Left lung (tissue), 14 donors: ENCODE measurements at places on chromosomes 6 and 20. TPM values are rescaled to one million over a fixed set of nuclear protein-coding genes. Genes with fewer than 3 reads are reported as not detected.
A peak's percentile ranks its signal among the peaks of the same experiment; 100 is the strongest.

- H3K27ac ChIP-seq = no peak overlapping the region
- peak; percentile 70 for DNase-seq
- H3K4me1 ChIP-seq = no peaks in the 10 kb centered on the region
- no peaks in the 10 kb centered on the region for H3K36me3 ChIP-seq
- H3K4me3 ChIP-seq = no peak overlapping the region
These were observed 4.1 kb upstream of the C20orf204 start for GRCh38 chr20:64031822-64032314.

DNA sequence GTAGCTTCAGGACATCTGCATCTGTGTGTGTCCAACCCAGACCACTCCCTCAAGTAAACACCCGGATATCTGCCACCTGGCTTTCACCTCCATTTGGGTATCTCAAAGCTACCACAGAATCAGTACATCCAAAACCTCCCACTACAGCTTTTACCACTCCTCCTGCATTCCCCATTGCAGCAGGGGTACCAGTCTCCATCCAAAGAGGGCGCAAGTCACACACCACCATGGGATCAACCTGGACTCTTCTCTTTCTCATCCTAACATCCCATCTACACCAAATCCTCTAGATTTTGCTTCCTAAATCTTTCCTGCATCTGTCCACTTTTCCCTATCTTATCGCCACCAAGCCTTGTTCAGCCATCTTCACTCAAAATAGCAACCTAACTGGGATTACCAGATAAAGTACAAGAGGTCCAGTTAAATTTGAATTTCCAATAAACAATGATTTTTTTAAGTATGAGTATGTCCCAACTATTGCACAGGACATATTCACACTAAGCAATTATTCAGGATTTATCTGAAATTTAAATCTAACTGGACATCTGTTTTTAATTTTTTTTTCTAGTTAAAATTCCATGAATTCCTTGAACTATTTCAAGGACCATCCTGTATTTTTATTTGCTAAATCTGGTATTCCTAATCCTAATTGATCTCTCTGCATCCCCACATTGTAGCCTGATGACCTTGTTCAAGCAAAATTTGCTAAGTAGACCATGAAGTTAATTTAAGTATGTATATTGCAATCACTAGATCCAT lies 164.3 kb upstream of the MLN start:
- no peak overlapping the region for H3K27ac ChIP-seq
- H3K4me3 ChIP-seq = no peak overlapping the region
- H3K36me3 ChIP-seq = no peaks in the 10 kb centered on the region
- H3K4me1 ChIP-seq = no peaks in the 10 kb centered on the region

DNA sequence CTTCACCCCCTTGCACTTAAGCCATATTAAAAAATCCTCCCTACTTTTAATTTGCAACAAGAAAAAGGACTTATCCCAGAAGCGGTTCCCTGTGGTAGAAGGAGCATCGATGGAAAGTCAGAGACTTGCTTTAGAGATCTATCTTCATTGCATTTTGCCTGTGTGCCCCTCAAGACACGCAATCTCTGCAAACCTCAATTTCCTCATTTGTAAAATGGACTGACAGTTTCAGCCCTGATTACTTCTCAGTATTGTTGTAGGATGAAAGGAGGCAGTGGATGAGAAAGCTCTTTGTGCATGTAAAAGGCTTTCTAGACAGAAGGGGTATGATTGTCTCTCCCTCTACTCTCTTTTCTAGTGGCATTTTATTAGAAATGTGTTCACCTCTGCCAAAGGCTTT lies 410.2 kb downstream of the CDC5L start:
- no peak overlapping the region for H3K4me3 ChIP-seq
- no peak overlapping the region for H3K27ac ChIP-seq
- H3K27me3 ChIP-seq = no peaks in the 10 kb centered on the region
- H3K36me3 ChIP-seq = no peaks in the 10 kb centered on the region

GRCh38 chr6:12710921-12711320 lies 5.6 kb upstream of the PHACTR1 start:
- H3K4me1 ChIP-seq = no peaks in the 10 kb centered on the region
- H3K4me3 ChIP-seq = no peak overlapping the region
- H3K27ac ChIP-seq = no peak overlapping the region
- H3K27me3 ChIP-seq = peaks cover 18% of the 10 kb centered on the region

The UNC93A gene
- not detected for total RNA-seq

The CNBD2 gene
- total RNA-seq = 3.3 TPM

DNA sequence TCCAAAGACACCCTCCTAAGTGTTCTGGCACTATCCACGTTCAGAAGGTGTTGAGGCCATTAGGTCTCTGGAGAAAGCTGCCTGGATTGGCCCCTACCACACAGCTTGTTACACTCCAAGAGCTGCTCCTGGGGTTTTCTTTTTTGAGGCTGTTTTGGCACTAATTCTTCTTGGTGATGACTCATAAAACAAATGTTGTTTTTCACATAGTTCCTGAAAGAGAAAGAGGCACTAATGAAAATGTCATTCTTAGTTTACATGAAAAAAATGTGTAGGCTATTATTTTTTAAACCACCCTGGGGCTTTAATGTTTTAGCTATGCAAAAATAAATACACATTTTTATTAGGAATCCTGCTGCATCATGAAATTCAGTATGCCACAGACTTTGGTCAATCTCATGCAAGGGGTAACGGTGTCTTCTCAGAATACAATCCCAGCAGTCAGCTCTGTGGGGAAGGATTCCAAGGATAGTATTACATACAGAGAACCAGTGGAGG lies 38.1 kb downstream of the TBPL1 start:
- H3K27ac ChIP-seq = peak overlapping the region; percentile 23
- no peaks in the 10 kb centered on the region for H3K27me3 ChIP-seq
- DNase-seq = no peak
- H3K4me1 ChIP-seq = no peaks in the 10 kb centered on the region
- peaks cover 11% of the 10 kb centered on the region for H3K36me3 ChIP-seq
- H3K4me3 ChIP-seq = no peak overlapping the region

GRCh38 chr6:127219869-127220268 lies 46.8 kb upstream of the RNF146 start:
- no peak for DNase-seq
- no peak overlapping the region for H3K4me3 ChIP-seq
- H3K36me3 ChIP-seq = no peaks in the 10 kb centered on the region
- H3K4me1 ChIP-seq = no peaks in the 10 kb centered on the region
- no peaks in the 10 kb centered on the region for H3K27me3 ChIP-seq
- H3K27ac ChIP-seq = no peak overlapping the region

GRCh38 chr6:100785982-100786381 lies 95.1 kb downstream of the ASCC3 start:
- no peaks in the 10 kb centered on the region for H3K4me1 ChIP-seq
- no peak overlapping the region for H3K4me3 ChIP-seq
- no peaks in the 10 kb centered on the region for H3K27me3 ChIP-seq

DNA sequence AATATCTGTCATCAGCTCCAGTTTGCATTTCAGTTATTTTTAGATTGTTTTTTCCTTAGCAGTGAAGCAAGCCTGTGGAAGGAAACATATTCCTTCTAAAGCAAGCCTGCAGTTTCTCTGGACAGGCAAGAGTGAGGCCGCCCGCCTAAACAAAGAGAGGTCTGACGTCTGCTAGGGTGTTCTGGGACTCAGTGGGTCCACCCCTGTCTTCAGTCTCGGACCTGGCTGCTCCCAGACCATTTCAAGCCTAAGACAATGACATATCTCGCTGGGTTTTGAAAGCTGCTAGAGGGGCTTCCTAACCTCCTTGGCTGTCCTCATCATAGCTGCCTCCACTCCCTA lies 36.8 kb upstream of the RNF24 start:
- peaks cover 5% of the 10 kb centered on the region for H3K4me1 ChIP-seq
- H3K27me3 ChIP-seq = no peaks in the 10 kb centered on the region
- no peaks in the 10 kb centered on the region for H3K36me3 ChIP-seq
- no peak overlapping the region for H3K4me3 ChIP-seq
- H3K27ac ChIP-seq = no peak overlapping the region

The MYCT1 gene
- total RNA-seq = 18.4 TPM

The ECT2L gene
- total RNA-seq = 3.1 TPM

DNA sequence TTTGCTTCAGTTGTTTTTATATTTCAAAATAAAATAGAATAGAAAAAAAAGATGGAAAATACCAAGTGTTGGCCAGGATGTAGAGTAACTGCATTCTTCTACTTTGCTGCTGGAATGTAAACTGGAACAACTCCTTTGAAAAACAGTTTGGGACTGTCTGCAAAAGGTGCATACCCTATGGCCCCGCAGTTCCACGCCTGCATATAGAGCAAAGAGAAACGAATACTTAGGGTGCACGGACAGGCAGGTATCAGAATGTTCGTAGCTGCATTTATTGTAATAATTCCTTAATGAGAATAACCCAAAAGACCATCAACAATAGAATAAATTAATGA lies 603 bp upstream of the RAB23 start:
- H3K4me1 ChIP-seq = peaks cover 3% of the 10 kb centered on the region
- H3K27ac ChIP-seq = peak overlapping the region; percentile 94
- no peak for DNase-seq
- peaks cover 4% of the 10 kb centered on the region for H3K27me3 ChIP-seq

GRCh38 chr20:14861028-14861699 lies 523.8 kb upstream of the FLRT3 start:
- no peak overlapping the region for H3K4me3 ChIP-seq
- no peak for DNase-seq
- H3K4me1 ChIP-seq = no peaks in the 10 kb centered on the region
- H3K27me3 ChIP-seq = no peaks in the 10 kb centered on the region
- H3K36me3 ChIP-seq = no peaks in the 10 kb centered on the region
- no peak overlapping the region for H3K27ac ChIP-seq

DNA sequence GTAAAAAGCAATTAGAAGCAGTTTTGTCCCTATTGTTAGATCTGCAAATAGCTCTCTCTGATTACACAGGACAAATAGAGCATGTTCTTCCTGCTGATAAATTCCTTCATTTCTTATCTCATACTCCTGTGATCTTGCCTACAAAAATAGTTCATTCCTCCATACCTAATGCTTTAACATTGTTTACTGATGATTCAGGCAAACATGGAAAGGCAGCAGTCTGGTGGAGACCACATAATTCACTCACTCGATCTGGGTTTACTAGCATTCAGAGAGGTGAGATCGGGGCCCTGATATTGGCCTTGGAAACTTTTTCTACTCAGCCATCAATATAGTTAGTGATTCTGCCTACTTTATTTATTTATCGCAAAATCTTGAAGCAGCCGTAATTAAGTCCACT lies 20.2 kb downstream of the HLA-DPA1 start:
- no peaks in the 10 kb centered on the region for H3K27me3 ChIP-seq
- H3K36me3 ChIP-seq = no peaks in the 10 kb centered on the region
- DNase-seq = no peak
- no peak overlapping the region for H3K4me3 ChIP-seq

DNA sequence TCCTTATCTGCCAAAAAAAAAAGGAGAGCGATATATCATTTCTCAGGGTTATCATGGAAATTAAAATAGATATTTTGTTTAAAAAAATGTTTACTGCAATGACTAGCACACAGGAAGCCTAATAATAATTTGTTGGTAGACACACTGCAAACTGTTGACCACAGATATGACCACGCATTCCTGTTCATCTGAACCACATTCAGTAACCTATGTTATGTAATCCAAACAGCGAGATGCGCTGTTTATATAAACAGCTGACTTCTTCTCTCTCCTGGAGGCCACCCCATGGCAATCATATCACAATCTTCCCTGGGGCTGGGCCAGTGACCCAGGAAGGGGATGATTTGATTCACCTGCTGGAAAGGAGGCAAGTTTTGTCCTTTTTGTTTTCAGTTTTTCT lies 129.3 kb upstream of the UST start:
- H3K27ac ChIP-seq = no peak overlapping the region
- H3K4me1 ChIP-seq = no peaks in the 10 kb centered on the region
- DNase-seq = no peak
- H3K4me3 ChIP-seq = no peak overlapping the region
- H3K36me3 ChIP-seq = no peaks in the 10 kb centered on the region

The RSPO4 gene
- 6.1 TPM for total RNA-seq

DNA sequence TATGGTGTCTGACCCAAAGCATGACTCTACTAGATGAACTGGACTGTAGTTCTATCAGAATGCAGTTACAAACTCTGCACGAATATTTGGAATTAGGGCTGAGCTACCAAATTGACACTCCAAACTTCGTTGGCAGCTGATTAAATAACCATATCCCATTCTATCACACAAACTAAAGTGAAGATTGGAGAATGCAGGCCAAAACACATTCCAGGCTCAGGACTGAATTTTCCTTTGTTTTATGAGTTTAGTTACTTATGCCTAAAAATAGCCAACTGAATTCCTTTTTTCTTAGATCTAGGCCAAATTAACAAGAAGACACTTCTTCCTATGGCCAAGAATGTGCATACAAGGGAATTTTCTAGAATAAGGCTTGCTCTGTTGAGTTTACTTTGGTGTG lies 9.7 kb upstream of the KIAA0408 start:
- no peaks in the 10 kb centered on the region for H3K36me3 ChIP-seq
- no peaks in the 10 kb centered on the region for H3K27me3 ChIP-seq
- H3K4me3 ChIP-seq = no peak overlapping the region
- no peak overlapping the region for H3K27ac ChIP-seq

The ZCCHC3 gene
- 11.5 TPM for total RNA-seq

DNA sequence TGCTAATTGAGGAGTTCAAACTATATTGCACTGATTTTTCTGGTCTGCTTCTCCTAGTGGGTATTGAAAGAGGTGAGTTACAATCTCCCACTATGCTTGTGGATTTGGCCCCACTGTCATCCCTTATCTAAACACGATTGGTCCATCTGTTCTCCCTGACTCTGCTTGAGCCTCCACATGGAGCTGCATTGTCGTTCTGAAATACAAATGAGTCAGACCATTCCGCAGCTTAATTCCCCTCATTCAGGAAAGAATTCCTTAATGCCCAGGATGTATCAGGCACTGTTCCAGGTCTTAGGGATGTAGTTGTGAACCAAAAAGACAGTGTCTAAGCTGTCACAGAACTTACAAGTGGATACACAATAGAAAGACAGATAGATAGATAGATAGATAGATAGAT lies 461.9 kb downstream of the QKI start:
- no peaks in the 10 kb centered on the region for H3K4me1 ChIP-seq
- no peak overlapping the region for H3K27ac ChIP-seq
- no peaks in the 10 kb centered on the region for H3K27me3 ChIP-seq

The GFRAL gene
- not detected for total RNA-seq

The CALHM5 gene
- total RNA-seq = 2.9 TPM

DNA sequence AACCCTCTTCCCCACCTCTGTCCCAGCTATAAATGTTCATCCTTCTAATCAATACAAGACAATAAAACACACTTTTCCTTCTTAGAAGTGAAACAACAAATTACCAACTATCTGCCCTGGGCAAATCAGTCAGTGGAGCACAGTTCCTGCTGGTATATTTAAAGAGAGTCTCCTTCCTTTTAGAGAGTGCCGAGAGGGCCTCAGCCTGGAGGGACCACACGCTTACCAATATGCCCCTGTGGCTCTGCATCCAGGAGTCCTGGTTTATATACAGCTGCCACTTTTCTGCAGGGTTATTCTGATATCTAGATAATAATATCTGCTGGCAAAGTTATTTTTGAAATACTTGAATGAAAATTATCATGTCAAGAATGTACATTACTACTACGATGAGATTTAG lies 87.4 kb upstream of the KCNK16 start:
- no peak for DNase-seq
- H3K4me1 ChIP-seq = no peaks in the 10 kb centered on the region
- no peak overlapping the region for H3K4me3 ChIP-seq
- no peak overlapping the region for H3K27ac ChIP-seq
- no peaks in the 10 kb centered on the region for H3K36me3 ChIP-seq
- H3K27me3 ChIP-seq = no peaks in the 10 kb centered on the region

The RWDD2A gene
- total RNA-seq = 3.8 TPM
